T-helper 2 cell treated with Interferon-gamma antibody and Interleukin-4, amounts not matched to agents 5 μg/mL and 100 μg/mL, for 36 hours (primary cell): ENCODE measurements at places on chromosomes 2 and 18.

- no peak for DNase-seq
These were observed 114.3 kb upstream of the ALKAL2 start for GRCh38 chr2:402206-402605.

DNA sequence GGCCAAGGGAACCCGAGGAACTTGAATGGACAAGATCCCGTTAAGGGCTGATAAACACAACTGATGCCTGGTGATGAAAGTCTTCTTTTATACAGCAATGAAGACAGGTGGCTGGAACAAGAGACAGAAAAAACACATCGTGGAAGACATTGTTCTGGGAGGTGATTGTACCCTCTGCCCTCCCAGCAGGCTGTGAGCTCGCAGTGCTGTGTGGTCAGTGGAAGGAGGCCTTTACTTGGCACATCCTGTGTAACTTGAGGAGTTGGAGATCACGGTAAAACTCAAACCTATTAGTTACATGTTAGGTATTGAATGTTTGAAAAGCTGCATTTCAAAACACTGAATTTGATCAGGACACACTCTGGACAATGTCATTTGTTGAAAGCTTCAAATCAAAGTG, 249.9 kb upstream of the EPAS1 start:
- DNase-seq, result no peak

GRCh38 chr2:74526649-74527230, 709 bp upstream of the DQX1 start:
- no peak for DNase-seq

- no peak for DNase-seq
These were observed 52.6 kb downstream of the CIB4 start for GRCh38 chr2:26588576-26588975.

DNA sequence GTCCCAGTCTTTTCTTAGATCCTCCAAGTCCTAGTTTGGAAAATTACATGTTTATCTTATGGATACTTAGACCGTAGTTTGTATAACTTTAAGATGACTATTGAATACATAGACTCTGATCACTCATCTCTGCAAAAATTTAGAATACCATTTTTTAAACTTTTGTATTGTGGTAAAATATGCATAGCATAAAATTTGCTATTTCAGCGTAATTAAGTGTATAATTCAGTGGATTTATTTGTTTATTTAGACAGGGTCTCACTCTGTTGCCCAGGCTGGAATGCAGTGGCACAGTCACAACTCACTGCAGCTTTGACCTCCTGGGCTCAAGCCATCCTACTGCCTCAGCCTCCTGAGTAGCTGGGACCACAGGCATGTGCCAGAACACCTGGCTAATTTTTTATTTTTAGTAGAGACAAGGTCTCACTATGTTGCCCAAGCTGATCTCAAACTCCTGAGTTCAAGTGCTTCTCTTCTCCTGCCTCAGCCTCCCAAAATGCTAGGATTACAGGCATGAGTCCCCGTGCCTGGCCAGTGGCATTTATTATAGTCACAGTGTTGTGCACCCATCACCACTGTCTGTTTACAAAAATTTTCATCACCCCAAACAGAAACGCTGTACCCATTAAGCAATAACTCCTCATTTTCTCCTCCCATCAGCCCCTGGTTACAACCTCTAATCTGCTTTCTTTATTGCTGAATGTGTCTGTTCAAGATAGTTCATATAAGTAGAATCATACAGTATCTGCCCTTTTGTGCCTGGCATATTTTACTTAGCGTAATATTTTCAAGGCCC, 90.0 kb downstream of the MAP3K20 start:
- DNase-seq, result no peak

- DNase-seq, result no peak
These were observed 18.7 kb downstream of the DYSF start for GRCh38 chr2:71472019-71472418.
